Activated CD8-positive, alpha-beta memory T cell treated with anti-CD3 and anti-CD28 coated beads, Interleukin-2, amount 10 ng/mL, durations not matched to agents 7 days and 5 days (primary cell): ENCODE measurements at places on chromosomes 6 and 20. TPM values are rescaled to one million over a fixed set of nuclear protein-coding genes. Genes with fewer than 3 reads are reported as not detected.
A peak's percentile ranks its signal among the peaks of the same experiment; 100 is the strongest.

Gene SLC22A7
- total RNA-seq = not detected

Gene BTN1A1
- total RNA-seq = not detected

DNA sequence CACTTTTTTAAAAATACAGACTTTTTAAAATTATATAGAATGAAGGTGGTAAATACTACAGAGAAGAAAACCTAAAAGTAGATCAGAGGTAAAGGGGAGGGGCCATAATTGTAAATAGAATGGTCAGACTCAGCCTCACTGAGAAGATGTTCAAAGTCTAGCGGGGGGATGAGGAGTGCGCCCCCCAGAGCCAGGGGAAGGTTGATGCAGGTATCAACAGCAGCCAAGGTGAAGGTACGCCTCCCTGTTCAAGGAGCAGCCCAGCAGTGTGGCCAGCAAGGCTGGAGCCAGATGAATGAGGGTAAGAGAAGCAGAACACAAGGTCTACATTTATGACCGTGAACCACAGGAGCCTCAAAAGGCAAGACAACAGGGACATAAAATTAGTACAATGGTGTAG is 204.1 kb downstream of the PTPRT start:
- no peaks in the 10 kb centered on the region for H3K27me3 ChIP-seq
- H3K4me1 ChIP-seq = no peaks in the 10 kb centered on the region
- no peak for DNase-seq
- no peaks in the 10 kb centered on the region for H3K36me3 ChIP-seq
- no peak overlapping the region for H3K27ac ChIP-seq

GRCh38 chr6:47727391-47727790 is 29.0 kb downstream of the ADGRF4 start:
- H3K4me1 ChIP-seq = peaks cover 6% of the 10 kb centered on the region
- no peak overlapping the region for H3K27ac ChIP-seq
- H3K4me3 ChIP-seq = no peak overlapping the region

- no peak for DNase-seq
- H3K4me3 ChIP-seq = no peak overlapping the region
- H3K4me1 ChIP-seq = no peaks in the 10 kb centered on the region
- H3K27ac ChIP-seq = no peak overlapping the region
Measured at GRCh38 chr6:159654483-159655098, 38.5 kb downstream of the SOD2 start.

- no peak overlapping the region for H3K4me3 ChIP-seq
- H3K4me1 ChIP-seq = peaks cover 6% of the 10 kb centered on the region
- H3K27ac ChIP-seq = no peak overlapping the region
- H3K36me3 ChIP-seq = no peaks in the 10 kb centered on the region
Measured at GRCh38 chr6:99093456-99094190, 145.9 kb upstream of the FBXL4 start.

DNA sequence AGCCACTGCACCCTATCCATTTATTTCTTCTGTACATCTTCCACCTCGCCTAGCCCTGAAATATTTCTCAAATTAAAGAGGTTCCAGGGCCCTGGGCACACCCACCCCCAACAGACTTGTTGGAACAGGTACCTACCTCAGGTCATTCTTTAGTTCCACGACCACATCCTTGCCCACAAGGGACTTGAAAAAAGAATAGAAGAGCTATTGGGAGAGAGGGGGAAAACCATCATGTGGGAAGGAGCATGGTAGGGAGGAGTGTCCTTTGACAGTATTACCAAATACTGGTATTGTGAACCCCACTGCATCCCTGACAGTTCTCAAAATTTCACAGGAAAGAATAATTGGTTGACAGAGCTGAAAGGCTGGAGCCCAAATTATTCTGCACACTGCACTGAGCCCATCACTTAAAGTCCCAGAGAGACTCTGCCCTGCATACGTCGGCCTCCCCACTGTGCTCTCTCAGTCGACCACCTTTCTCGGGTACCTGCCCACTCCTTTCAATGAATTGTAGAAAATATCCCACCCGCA is 762 bp downstream of the LSM2 start:
- peaks cover 41% of the 10 kb centered on the region for H3K4me1 ChIP-seq
- peaks cover 26% of the 10 kb centered on the region for H3K36me3 ChIP-seq
- no peak for DNase-seq
- no peaks in the 10 kb centered on the region for H3K27me3 ChIP-seq

- no peaks in the 10 kb centered on the region for H3K36me3 ChIP-seq
- no peak overlapping the region for H3K27ac ChIP-seq
- no peaks in the 10 kb centered on the region for H3K4me1 ChIP-seq
- H3K27me3 ChIP-seq = peaks cover 22% of the 10 kb centered on the region
- H3K4me3 ChIP-seq = no peak overlapping the region
Measured at GRCh38 chr20:17721802-17722486, 22.2 kb downstream of the BANF2 start.

DNA sequence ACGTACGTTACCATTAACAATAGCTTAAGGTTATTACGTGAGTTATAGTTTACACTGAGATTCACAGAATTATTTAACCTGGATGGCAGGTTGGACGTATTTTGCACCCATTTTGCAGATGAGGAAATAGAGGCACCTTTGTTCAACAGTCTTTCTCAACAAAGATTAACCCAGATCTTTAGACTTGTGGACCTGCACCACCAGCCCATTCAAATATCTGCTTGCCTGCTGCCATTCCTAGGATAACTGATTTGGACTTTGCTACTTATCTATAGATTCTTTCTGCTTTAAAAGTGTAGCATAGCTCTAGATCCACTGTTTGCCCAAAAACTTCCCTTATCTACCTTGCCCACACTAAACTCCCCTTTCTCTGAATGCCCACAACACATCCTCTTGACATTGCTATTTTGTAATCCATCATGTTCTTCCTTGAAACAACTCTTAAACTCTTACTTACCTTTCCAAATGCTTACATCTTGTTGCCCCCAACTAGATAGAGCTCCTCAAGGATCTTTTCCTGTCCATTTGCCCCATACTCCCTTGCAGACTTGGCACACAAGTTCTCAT is 56.4 kb upstream of the TNFAIP3 start:
- peaks cover 5% of the 10 kb centered on the region for H3K36me3 ChIP-seq
- peaks cover 36% of the 10 kb centered on the region for H3K4me1 ChIP-seq
- H3K4me3 ChIP-seq = peak overlapping the region; percentile 43
- H3K27ac ChIP-seq = peak overlapping the region; percentile 92
- H3K27me3 ChIP-seq = no peaks in the 10 kb centered on the region
